ENCODE measurements at places on chromosomes 1 and 21.

GRCh38 chr1:15501208-15502032 lies 22.6 kb downstream of the CASP9 start:
- peak; percentile 58 for DNase-seq

GRCh38 chr1:229714964-229715603 lies 89.0 kb downstream of the URB2 start:
- no peak for DNase-seq

GRCh38 chr1:231611111-231611510 lies 15.5 kb upstream of the DISC1 start:
- no peak for DNase-seq

- DNase-seq, result no peak
Observed at GRCh38 chr1:77412820-77413530, 131.2 kb downstream of the AK5 start.

DNA sequence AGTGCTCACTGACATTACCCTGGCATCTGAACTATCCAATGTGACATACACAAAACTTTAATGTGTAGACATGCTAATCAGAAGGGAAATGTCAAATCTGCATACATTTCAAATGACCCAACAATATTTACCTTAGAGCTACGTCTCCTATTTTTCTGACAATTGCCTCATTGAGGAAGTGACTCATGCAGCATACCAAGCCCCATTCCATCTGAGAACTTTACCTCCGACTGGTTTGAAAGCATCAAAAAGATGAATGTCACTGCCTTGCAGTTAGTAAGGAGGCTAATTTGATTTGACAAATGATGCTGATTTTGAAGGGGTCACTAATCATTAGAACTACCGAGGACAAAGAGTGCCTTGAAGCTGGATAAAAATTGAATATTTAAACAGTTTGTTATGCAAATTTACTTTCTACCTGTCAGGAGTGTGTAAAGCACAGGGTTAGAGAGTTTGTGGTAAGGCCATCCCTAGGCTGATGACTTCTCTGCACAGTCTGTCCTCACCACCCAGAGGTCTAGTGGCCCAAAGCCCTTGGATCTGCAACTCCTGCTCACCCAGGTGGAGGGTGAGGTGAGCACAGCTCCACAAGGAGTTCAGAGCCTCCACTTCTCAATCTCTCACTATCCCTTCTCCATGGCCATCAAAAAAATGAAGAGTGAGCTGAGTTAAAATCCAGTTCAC lies 500.3 kb upstream of the C1orf87 start:
- no peak for DNase-seq

DNA sequence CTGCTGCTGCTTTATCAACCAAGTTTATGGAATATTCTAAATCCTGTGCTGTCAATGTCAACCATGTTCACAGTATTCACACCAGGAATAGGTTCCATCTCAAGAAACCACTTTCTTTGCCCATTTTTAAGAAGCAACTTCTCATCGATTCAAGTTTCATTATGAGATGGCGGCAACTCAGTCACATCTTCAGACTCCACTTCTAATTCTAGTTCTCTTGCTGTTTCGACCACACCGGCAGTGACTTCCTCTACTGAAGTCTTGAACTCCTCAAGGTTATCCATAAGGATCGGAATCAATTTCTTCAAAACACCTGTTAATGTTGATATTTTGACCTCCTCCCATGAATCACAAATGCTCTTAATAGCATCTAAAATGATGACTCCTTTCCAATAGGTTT lies 39.7 kb upstream of the IFNLR1 start:
- no peak for DNase-seq
